ENCODE measurements at places on chromosomes 2 and 18. TPM values are rescaled to one million over a fixed set of nuclear protein-coding genes. Genes with fewer than 3 reads are reported as not detected.

LRP2 gene
- not detected for total RNA-seq

TMEM198 gene
- not detected for total RNA-seq

NDUFB3 gene
- 108 TPM for total RNA-seq

ZNF516 gene
- 12.0 TPM for total RNA-seq
